T-helper 9 cell (primary cell): ENCODE measurements at places on chromosomes 6 and 20.

DNA sequence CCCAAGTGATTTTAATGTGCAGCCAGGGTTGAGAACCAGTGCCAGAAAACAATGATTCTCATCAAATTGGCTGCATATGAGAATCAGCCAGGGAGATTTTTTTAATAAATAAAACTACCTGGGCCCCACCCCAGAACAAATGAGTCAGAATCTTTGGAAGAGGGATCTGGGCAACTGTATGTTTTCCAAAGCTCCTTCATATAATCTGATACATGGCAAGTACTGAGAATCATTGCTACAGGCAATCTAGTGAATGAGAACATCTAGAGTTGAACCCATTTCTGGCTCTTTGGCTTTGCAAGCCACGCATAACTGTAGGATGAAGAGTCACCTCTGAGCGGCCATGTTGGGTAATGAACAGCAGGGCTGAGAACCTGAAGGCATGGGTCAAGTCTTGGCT lies 26.1 kb upstream of the DSP start:
- no peak for DNase-seq

- DNase-seq, result no peak
Measured at GRCh38 chr6:93416571-93417420, 2.6 kb downstream of the EPHA7 start.

DNA sequence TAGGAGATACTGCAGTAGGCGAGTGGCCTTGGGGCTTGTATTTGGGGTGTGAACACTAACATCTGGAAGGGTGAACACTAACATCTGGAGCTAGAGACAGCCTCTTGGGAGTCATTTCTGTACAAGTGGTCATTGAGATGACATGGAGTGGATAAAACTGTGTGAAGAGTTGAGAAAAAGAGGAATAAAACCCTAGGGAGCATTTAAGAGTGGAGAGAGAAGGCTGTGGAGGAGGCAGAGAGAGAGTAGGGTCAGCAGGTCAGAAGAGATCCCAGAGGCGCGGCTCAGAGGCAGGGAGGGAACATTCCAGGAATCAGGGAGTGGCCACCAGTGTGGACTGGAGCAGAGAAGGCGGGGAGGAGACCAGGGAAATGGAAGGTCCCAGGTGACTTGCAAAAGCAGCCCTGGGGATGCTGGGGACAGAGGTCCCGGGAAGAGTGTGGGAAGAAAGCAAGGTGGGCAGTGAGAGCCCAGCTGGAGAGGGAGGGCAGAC lies 202.0 kb upstream of the RNF24 start:
- no peak for DNase-seq

DNA sequence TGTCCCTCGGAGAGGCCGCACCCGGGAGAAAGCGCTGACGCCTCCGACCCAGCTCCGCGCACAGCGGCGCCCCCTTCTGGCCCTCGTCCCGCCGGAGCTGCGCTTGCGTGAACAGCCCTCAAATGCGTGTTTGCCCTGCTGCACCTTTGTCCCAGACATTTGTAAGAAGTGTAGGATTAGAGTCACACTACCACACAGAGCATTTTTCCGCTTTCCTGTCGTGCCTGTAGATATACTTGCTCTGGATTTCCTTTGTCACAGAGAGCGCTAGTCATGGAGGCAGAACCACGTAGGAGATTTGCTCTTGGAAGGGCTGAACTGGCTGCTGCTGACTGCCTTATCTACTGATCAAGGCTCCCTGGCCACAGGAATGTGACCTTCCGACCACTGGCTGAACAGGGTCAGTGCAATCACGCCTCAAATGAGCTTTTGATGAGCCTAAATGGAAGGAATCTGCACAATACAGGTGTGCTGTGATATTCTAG lies 62.3 kb downstream of the PAX1 start:
- no peak for DNase-seq

GRCh38 chr6:4336084-4336483 lies 200.7 kb upstream of the ECI2 start:
- DNase-seq, result no peak

DNA sequence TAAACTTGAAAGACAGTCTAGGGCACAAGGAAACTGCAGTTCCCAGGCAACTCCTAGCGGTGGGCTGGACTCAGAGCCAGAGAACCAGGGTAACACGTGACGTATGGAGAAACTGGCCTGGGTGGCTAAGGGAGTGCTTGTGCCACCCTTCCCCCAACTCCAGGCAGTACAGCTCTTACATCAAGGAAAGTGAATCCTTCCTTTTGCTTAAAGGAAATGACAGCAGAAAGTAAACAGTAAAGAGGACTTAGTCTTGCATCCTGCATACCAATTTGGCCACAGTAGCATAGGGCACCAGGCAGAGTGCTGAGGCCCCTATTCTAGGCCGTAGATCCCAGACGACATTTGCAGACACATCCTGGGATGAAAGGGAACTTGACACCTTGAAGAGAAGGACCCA lies 322.8 kb downstream of the CD109 start:
- DNase-seq, result no peak

- DNase-seq, result peak; percentile 15
Measured at GRCh38 chr6:13908955-13909381, 15.8 kb upstream of the RNF182 start.

GRCh38 chr6:10838794-10839333 lies 525 bp upstream of the MAK start:
- DNase-seq, result no peak

DNA sequence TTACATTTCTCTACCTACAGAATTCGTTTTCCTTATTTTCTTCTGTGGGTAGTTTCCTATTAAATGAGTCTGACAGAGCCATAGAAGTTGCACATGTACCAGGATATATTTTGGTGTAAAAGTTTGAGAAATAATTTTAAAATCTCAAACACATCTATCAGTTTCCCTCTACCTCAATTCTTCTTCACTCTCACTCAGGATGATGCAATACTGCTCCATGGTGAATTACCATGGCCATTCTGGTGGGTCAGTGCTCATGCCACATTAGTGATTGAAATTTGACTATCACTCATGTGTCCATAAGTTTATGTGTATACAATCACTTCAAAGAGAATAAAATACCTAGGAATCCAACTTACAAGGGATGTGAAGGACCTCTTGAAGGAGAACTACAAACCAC lies 151.7 kb downstream of the ARHGAP18 start:
- no peak for DNase-seq

DNA sequence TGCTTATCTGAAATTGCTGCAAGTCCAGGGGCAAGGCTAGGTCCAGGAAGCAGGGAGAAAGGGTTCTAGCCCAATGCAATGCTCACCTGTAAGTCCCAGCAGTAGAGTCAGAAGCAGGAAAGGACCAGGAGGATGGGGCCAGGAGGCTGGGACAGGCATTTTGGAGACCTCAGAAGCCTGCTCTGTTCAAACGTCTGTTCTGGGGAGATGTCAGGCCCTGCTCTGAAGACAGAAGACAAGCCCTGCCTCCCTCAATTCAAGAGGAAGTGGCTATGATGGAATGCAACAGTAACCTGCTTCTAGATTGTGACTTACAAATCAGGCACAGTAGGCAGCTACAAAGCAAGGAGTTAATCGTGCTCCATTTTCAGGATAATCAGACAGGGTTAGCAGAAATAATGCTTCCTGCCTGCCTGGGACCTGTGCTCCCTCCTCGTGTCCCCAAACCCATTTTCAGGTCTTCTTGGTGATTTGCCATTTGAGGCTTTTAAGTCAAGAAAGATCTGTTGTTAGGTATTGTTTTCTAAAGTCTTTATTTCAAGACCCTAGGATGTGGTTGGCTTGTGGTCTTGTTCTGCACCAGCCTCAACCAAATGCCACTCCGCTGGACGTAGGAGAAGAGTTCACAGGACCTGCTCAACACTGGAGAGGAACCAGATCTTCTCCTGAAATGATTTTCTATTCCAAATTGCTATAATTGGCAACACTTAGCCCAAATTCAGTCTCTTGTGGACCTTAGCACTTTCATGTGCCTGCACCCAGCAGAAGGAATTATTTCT lies at the start of gene SIRPG:
TSS of gene SIRPG (minus strand) at position 224 of the 779 bp plus-strand sequence. CDS start at position 159, 65 bp downstream.
- no peak for DNase-seq

- no peak for DNase-seq
Measured at GRCh38 chr6:48377115-48377514, 266.1 kb upstream of the PTCHD4 start.

DNA sequence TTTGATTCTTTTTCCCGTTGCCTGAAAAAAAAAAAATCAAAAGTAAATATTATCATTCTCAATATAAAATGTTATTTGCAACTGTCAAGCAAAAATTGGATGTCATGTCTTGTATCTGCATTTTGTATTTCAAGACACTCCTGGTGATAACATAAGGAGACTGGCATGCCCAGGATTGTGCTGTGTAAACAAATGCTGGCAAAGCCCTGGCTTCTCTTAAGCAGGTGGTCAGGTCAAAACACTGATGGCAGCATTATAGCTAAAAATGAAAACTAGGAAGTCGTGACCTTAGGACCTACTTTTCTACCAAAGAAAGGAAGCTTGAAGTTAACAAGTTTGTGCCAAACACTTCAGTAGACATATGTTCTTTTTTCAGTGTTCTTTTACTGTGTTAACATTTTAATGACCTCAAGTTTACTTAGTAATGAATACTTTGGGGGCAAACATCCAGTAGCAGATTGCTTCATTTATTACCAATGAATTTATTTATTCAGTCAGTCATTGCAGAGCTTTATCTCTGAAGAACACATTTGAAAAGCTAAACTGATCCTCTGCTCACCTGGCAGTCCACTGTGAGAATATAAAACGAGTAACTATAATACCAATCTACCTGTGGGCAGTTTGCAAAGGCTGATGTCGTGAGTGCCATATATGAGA lies 243.1 kb upstream of the FLRT3 start:
- DNase-seq, result no peak
